Anterior cingulate cortex (tissue), 58 donors: ENCODE measurements at places on chromosomes 13 and 19.

DNA sequence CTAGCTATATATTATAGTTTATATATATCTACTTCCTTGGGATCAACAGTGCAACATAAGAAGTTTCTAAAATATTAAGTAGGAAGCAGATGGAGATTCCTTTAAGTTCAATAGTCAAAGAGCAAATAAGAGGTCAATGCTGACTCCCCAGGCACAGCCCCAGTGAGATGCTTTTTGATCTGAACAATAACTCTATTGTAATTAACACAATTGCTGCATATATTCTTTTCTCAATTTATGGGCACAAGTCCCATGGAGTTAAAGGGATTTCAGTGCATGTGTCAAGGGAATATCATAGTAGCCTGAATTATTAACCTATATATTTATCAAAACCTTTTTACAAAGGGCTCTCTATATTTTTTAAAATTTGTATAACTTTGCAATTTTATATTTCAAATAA, 180.8 kb downstream of the SPRY2 start:
- DNase-seq = no peak

DNA sequence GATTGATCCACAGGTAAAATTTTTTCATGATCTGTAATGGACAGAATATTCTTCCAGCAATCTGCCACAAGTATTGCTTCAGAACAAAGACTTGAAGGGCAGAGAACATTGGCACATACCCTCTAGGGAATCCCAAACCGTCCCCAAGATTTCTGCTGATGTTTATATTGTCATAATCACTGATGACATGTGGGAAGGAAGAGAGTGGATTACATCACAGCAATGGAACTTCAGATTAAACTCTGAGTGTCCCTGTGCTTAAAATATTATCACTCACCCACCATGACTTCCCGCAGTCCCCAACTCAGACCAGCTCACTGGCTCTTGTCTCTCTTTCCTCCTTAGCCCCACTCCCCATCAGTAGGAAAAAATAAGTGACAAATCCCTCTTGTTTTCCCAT, 8.5 kb upstream of the TPT1 start:
- no peak for DNase-seq

DNA sequence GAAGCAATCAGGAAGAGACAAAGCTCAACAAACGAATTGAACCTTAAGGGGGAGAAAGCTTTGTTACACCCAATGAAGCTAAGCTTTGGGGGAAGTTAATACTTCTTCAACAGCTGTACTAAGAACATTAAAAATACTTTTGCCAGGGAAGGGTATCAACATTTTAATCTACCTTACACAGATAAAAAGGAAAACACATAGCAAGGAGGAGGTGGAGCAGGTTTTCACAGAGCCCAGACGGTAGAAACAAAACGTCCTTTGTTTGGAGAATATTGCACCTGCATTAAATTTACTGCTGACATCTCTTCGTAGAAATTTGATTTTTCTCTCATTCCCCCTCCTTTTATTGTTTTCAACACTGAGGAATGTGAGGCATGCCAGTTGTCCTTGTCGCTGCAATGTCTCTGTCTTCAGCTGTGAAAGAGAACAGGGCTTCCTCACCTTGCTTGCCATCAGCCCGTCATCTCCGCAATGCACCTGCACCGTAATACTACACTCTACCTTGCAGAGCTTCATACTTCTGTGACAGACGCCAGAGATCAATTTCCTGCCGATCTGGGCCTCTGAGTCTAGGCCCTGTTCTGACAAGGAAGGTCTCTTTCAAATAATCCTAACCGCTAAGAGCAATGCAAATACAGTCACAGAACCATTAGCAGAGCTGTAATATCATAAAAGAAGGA, 270.8 kb downstream of the SPRY2 start:
- no peak for DNase-seq

DNA sequence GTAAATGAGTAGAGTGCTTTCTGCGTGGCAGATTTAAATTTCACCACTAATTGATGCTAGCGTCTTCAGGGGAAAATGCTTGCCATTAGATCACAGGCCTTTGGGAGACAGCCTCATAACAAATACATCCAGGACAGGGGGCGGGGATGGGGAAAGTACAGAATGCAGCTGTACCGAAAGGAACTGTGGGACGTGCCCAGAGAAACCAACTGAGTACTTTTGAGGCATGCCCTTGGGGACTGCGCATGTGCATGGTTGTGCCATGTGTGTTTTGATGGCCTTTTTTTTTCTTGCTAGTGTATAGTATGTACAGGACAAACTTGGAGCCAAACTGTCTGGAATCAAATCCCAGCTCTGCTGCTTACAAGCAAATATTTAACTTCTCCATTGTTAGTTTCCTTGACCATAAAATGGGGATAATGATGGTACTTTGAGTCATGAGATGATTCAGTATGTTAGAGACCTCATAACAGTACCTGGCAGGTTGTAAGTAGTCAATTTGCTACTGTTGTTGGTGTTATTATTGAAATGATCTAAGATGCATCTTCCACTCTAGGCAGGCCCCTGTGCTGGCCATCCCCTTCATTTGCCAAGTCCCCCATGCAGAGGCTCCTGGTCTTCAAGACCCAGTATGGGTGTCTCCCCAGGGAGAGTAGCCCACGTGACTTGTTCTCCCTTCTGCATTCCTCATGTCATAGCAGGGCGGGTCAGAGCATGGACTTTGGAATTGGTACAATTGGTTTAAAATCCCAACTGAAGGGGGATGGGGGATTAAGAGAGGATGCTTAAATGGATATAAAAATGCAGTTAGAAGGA, 68.3 kb upstream of the NPAS1 start:
- peak; percentile 10 for DNase-seq

DNA sequence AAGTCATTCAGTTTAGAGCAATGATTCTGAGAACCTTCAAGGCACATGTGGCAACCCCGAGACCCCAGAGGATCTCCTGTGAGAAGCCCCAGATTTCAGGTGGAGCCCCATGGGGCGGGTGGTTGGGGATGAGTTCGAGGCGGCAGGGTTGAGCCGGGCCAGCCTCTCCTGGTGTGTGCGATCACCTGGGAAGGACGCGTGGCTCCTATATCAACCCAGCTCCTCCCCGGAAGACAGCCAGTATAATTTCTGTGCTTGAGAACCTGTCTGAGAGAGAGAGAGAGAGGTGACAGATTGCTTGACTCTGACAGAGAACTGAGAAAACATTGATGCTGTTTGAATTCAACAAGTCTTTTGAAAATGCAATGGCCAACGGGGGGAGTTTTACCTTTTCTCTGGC, 89.0 kb downstream of the TEX29 start:
- DNase-seq = no peak

GRCh38 chr19:12792051-12792852, 966 bp downstream of the JUNB start:
- peak; percentile 58 for DNase-seq

GRCh38 chr19:33358408-33358807, 15.1 kb upstream of the CEBPG start:
- DNase-seq = no peak

DNA sequence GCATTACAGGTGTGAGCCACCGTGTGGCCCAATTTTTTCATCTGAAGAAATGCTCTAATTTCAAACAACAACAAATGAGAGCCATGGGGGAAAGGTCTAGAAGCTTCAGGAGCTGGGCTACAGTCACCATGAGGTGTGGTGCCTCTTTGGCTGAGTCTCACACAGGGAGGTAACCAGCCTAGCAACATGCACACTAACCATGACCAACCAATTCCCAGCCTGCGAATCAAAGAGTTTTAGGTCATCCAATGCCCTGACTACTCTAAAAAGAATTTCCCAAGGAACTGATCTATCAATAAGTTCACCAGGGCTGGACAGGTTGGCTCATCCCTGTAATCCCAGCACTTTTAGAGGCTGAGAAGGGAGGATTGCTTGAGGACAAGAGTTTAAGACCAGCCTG, 29.9 kb downstream of the PBX4 start:
- no peak for DNase-seq

- DNase-seq = no peak
These were observed 11.8 kb downstream of the NLRP11 start for GRCh38 chr19:55820037-55820436.

DNA sequence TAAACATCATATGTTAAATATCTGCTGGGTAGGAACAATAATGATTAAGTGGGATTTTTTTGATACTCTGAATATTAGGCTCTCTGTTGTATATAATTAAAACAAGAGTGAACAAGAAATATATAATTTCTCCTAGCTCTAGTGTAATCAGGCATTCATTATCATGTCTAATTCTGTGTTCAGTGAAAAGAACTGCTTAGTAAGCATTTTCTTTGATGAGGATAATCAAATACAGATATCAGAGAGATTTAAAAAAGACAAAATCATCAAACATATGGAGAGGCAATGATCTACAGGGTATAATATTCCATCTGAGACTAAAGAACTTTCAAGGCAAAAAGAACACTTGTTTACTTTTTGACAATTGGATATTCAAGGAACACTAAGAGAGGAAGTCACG, 241.1 kb downstream of the DNAJC15 start:
- no peak for DNase-seq

DNA sequence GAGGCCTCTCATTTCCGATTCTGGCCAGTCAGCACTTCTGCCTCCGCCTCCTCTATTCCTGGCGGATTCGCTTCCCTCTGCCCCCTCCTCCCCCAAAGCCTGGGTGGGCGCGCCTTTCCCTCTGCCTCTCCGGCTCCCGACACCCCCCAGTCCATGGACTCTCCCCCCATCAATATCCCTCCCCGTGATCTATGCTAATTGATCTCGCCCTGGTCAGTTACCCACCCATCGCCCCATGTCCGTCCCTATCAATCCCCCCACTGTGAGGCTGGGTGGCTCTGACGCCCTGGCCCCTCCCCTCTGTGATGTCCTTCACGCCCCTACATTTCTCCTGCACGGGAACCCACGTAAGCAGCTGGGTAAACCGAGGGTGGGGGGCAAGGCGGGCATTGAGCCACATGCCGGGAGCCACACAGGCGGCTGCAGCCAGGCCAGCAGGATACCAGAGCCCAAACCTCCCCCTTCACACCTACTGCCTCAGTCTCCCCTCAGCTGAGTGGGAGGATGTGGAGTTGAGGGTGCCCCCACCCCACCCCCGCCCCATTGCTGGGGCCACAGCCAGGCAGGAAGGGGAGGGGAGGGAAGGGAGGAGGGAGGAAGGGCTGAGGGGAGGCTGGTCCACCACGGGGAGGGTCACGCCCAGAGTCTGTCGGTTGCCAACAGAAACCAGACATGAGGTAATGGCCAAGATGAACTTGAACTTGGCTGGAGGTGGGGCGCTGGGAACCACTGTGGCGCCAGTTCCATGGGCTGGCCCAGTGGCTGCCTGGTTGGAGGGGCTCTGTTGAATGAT, 21.0 kb downstream of the SMIM24 start:
- DNase-seq = peak; percentile 46

- no peak for DNase-seq
These were observed 65.8 kb upstream of the STARD13 start for GRCh38 chr13:33351319-33351718.

- DNase-seq = no peak
These were observed 26.3 kb upstream of the GJB6 start for GRCh38 chr13:20258208-20258962.

DNA sequence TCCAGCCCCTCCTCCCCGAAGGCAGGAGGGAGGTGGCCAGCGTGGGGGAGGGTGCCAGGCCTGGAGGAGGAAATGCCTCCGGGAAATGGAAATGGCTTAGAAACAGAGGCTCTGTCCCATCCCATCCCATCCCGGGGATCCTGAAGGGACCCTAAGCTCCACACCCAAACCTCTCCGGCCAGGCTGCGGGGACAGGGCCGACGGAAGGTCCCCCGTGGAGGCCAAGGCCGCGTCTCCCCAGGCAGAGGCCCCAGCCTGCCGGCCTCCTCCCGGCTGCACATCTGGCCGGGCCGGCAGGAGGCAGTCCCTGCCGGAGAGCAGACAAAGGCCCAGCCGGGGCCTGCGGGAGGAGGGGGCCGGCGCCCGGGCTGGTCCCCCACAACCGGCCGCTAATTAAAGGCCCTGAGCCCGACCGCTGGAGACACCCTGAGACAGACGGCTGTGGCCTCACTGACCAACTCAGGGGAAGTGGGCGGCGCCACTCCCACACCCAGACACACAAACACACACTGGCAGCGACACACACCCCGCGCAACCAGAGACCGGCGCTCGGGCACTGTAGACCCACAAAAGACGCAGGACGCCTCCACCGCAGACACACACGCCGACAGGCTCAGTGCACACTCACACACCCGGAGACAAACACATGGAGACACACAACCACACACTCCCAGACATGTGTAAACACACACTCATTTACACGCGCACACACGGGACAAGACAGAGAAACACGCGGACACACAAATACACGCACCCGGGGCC, 1.1 kb downstream of the ADAMTS10 start:
- peak; percentile 20 for DNase-seq

DNA sequence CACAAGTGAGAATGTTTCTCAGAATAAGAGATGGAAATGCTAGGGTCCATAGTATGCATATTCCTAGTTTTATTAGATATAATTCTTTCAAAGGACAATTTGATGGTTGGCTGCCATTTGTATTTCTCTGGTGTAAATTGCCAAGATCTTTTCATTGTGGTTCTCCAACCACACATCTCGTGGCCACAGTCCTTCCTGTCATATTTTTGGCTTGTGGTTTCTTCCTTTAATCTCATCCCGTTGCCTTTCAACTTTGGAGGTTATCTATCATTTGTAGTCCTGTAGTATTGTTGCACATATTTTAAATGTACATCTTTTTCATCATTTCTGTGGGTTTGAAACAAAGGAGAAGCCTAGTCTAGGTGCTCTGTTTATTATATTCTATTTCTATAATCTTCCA, 61.2 kb downstream of the WASF3 start:
- DNase-seq = no peak

DNA sequence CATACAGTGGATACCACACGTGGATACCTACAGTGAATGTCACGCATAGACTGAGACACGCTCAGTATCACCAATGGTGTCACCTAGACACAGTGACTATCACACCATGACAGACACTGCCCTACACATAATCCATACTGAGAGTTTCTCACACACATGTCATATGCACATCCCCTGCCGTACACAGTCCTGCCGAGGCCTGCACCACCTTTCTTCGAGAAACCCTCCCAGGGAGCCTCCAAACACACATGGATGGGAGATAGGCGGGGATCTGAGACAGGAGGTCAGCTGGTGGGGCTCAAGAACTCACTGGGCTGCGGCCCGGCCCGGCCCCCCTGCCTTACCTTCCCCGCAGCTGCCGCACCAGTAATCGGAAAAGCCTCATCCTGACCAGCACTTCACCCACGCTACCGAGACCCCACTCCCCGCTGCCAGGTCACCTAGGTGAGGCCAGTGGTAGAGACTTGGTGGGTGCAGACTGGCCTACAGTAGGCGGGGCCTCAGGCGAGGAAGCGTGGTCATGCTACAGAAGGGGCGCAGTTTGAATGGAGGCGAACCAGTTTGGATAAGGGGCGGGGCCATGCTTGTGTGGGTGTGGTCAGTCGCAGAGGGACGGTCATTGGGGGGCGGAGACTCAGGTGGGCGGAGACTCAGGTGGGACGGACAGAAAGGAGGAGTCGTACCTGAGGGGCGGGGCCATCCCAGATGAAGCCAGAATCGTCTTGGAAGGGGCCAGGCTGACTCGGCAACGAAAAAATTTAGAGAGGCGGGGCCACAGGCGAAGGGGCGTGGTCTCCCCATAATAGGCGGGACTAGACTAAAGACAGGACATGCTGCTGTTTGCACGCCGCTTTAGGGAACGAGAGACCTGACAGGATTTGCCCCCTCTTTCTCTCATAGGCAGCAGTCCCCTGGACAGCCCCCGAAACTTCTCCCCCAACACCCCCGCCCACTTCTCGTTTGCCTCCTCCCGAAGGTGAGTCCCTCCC, 2.1 kb downstream of the MAST1 start:
- peak; percentile 21 for DNase-seq

- no peak for DNase-seq
These were observed 2.4 kb upstream of the SPIB start for GRCh38 chr19:50416034-50416977.
